Epithelial cell of proximal tubule (primary cell): ENCODE measurements at places on chromosomes 13 and 19.
A peak's percentile ranks its signal among the peaks of the same experiment; 100 is the strongest.

DNA sequence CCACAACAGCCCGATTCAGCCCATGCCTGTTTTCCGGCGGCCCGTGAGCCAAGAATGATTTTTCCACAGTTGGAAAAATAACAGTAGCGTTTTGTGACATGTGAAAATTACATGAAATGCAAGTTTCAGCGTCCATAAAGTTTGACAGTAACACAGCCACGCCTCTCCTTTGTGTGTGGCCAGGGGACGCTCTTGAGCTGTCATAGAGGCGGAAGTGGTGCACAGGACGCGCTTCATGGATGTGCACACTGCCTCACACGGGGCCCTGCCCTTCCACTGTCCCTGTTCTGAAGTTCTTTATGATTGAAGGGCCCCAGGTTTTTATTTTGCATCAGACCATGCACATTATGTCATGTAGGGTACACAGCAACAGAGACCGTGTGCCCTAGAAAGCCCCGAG, 12.4 kb upstream of the ELAVL1 start:
- no peak for DNase-seq

GRCh38 chr19:53431399-53432087, at the start of gene ZNF761:
ZNF761 (plus strand) TSS chr19:53431984; CDS start chr19:53447269, 15,285 bp downstream.
- DNase-seq: peak; percentile 49

DNA sequence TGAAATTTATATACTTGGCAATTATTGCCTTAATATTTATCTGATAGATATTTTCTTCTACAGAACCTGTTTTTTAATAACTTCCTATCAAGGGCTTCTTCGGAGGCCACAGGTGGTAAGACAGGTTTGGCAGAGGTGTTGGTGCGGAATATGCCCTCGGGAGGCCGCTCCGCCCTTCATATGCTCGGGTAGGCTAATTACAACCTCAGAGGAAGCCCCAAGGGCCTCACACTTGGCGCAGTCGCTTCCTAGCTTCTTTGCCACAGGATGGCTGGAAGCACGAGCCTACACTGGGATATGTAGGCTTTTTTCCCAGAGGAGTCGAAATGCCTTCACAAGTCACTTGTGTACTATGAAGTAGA, 68.8 kb downstream of the LMO7 start:
- no peak for DNase-seq

GRCh38 chr19:29787281-29787680, 24.5 kb upstream of the CCNE1 start:
- DNase-seq: no peak

- no peak for DNase-seq
Observed at GRCh38 chr13:19818223-19818842, 35.6 kb upstream of the PSPC1 start.

DNA sequence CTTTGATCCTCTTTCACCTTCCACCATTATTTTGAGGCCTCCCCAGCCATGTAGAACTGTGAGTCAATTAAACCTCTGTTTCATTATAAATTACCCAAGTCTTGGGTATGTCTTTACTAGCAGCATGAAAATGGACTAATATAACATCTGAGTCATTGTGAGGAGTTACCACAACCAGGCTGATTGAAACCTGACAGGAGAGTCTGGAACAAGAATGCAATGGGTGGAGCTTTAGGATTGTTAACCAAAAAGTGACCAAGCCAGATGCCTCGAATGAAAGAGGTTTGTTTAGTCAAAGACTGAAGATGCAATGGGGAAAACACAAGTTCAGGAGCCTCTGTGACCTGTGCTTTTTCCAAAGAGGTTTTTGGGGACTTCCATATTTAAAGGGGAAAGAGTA, 659.0 kb downstream of the SLITRK6 start:
- no peak for DNase-seq

DNA sequence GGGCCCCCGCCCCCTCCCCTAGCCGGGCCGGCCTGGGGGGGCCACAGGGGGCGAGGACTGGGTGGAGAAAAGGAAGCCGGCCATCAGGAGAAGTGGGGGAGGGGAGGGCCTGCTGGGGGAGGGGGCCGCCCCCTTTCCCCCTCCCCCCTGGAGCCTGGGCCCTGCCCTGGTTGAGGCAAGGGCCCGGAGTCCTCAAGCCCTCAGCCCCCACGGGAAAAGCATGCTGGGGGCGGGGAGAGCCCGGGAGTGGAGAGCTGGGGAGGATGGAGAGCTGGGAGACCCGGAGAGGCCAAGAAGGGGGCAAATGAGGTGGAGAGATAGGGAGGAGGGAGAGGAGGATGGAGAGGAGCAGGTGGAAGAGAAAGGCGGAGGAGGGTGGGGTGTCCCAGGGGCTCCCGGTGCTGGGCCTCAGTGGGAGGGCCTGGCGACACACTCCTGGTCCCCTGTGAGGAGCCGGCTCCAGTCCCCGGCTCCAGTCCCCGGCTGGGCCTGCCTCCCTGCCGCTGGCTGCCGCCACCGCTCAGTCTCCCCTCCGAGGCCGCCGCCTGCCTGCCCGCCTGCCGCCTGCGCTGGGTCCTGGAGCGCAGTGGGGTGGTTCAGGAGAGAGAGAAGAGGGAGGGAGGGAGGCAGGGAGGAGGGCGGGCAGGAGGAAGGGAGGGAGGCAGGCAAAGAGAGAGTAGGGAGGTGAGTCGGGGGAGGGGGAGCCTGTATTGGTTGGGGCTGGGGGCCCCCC, at the start of gene GRIK5:
TSS of gene GRIK5 (minus strand) at position 588 of the 733 bp plus-strand sequence. CDS start 4,436 bp downstream, outside the sequence.
- DNase-seq: no peak

GRCh38 chr13:27006519-27007161, 165.0 kb downstream of the USP12 start:
- DNase-seq: no peak

DNA sequence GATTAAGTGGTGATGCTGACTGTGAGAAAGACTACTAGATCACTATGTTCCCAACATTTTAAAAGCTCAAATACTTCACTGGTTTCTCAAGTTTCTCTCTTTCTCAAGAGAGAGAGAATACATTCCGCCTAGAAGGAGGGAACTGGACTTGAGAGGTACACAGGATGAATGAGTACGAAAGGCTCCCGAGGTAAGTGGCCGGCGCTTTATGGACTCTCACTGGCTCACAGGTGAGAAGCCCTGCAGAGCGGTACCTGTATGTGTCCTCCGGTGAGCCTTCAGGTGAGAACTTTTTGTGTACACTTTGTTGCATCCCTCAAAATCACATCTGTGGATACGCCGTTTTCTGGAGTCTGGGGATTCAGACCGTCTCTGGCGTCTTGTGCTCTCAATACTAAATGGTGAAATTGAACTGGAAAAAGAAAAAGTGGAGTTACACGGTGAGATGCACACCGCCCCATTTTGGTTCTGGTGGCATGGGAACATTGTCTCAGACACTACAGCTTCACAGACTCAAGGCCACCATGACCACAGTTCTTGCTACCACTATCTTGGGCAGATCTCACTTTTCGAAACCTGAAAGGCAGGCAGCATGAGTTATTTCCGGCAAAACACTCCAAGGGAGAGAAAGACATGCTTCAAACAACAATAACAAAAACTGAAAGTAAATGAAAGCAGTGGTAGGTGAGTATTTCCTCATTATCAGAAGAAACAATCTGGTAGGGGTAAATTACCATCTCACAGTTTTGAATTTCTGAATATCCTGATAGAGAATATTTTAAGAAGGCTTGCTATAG, 418.9 kb downstream of the KLF12 start:
- no peak for DNase-seq

GRCh38 chr13:100564444-100565223, 24.0 kb downstream of the GGACT start:
- DNase-seq: no peak

- DNase-seq: no peak
Observed at GRCh38 chr13:99983499-99984401, 2.2 kb downstream of the ZIC2 start.

- no peak for DNase-seq
Observed at GRCh38 chr13:38755793-38756192, 68.9 kb downstream of the FREM2 start.

DNA sequence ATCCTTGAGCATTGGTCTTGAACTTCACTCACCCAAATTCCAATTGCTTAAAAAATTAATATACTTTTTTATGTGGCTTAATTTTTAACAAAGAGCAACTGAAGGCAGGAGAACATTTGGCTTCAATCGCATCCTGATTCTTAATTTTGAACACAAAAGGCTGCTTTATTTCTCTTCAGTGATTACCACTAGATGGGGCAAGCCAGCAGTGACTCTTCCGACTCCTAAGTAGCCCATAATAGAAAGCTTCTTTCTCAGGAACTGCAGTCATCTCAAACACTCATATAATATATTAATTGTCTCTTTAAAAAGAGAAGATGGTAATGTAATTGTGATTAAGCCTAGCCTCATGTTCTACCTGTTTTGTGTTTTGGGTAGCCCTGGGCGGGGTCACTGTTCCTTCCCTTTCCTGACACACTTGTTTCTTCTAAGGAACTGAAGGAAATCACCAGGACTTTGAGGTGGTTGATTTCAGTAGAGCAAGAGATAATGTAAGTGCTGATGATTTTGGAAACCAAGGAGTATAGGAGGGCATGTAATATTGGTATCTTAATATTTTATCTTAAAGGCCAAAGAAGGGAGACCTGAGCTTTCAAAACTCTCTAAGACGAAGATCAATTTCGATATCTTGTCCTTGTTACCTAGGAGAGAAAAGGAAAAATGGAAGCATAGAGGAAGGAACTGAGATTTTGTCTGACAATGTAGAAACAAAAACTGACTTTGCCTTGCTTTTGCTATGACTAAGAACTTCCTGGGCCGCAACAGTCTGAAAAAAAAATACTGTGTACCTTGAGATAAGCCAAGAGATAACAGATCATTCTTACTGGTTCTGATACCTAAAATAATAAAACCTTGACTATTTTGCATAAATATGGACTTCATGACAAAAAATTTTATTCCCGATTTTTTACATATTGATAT, 73.1 kb downstream of the TNFSF13B start:
- DNase-seq: no peak

DNA sequence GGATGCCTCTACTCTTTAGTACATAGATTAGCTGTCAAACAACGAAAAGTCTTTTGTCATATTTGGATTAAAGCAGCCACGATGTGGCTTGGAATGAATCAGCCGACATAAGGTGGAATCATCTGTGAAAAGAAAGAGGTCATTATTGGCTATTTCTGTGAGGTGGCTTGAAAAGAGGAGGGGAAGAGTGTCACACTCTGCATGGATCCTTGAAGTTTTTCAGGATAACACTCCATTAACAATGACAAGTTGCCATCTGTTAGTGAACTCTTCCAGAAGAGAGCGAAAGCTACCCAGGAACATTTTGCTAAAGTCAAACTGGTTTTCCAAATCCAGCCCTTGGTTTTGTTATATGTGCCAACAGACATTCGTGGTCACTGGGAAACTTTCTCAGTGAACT, 1604.8 kb downstream of the OLFM4 start:
- DNase-seq: no peak

GRCh38 chr13:72970301-72970880, 88.4 kb upstream of the KLF5 start:
- no peak for DNase-seq

DNA sequence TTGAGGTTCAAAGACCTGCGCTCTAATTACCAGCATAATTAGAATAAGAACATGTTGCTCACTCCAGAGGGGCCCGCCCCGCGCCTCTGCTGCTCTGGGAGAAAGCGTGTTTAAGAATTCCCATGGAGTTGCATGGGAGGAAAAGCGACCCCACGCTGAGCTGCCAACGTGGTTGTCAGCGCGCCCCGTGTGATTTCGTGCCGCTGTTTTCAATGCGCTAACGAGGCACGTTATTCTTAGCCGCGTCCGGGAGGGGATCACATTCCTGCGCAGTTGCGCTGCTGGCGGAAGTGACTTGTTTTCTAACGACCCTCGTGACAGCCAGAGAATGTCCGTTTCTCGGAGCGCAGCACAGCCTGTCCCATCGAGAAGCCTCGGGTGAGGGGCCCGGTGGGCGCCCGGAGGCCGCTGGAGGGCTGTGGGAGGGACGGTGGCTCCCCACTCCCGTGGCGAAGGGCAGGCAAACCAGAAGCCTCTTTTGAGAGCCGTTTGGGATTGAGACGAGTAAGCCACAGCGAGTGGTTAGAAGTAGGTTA, 173.8 kb upstream of the SOX1 start:
- no peak for DNase-seq

DNA sequence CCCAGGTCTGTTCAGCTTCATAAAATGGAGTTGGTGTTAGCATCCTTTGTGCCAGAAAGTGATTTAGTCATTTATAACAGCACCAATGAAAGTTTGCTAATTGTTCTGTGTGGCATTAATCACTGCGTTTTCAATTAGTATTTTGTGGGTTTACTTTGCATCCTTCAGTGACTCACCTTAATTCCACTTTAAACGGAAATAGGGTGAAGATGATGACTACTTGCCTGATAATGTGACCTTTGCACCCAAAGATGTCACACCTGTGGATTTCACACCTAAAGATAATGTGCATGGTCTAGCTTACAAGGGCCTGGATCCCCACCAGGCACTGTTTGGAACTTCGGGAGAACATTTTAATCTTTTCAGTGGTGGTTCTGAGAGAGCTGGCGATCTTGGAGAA, 15.0 kb downstream of the GPATCH1 start:
- DNase-seq: no peak

- no peak for DNase-seq
Observed at GRCh38 chr13:113082198-113083021, 23.2 kb upstream of the F7 start.

- no peak for DNase-seq
Observed at GRCh38 chr13:40596484-40596883, 70.0 kb downstream of the FOXO1 start.

DNA sequence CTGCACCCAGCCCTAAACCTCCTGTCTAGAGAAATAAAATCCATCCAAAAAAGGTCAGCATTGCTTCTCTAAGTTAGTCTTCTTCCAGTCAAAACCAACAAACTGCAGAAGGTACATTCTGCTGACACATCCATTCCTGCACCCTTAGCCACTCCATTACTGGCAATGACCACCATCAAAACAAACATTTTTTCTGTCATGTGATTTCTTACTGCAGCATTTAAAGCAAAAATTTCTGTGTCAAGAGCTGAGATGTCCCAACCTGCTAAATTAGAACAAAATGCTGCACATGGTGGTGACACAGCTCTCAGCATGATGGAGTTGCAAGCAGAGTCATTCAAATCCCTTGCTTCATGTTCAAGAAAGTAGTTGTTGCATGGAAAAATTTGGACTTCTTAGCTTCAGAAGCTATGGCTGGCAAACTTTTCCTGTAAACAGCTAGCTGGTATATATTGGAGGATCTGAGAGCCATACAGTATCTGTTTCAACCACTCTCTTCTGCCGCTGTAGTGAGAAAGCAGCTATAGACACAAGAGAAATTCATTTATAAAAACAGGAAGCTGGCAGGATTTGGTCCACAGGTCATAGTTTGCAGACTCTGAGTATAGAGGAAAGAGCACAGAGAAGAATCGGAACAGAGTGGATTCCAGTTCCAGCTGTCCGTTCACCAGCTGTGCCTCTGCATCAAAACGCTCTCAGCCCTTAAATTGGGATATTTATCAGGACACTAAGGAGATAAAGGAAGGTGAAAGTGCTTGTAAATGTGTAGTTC, 17.4 kb downstream of the RUBCNL start:
- DNase-seq: peak; percentile 64

GRCh38 chr19:10892256-10892655, 20.9 kb downstream of the CARM1 start:
- no peak for DNase-seq

DNA sequence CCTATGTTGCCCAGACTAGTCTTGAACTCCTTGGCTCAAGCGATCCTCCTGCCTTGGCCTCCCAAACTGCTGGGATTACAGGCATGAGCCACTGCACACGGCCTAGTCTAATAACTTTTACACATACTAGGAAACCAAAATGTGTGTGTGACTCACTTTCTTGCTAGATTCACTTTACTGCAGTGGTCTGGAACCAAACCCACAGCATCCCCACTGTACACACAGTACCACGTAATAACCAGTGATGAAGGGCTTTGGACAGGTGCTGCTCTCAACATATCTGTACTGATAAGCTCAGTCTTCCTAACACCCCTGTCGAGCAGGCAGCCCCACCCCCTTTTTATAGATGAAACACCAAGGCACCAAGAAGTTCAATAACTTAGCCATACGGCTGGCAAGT, 5.1 kb downstream of the DNMT1 start:
- no peak for DNase-seq
